ENCODE measurements at places on chromosomes 2 and 18.

DNA sequence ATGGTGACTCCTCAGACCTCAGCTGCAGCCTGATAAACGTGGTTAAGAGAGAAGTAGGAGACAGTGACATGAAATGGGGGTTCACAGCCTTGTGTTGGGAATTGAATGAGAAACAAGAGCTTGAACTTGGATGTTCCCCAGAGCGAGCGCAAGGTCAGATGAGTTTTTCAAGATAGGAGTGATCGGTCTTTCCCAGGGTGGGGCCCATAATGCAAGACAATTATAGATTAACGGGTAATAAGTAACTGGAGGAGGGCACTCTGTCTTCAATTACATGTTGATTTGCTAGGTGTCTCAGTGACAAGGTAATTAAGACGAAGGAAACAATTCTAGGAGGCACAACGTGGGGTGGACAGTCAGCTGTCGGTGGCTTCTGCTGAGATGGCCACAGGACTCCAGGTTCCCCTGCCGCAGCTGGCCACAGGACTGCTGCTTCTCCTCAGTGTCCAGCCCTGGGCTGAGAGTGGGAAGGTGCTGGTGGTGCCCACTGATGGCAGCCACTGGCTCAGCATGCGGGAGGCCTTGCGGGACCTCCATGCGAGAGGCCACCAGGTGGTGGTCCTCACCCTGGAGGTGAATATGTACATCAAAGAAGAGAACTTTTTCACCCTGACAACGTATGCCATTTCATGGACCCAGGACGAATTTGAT, at the start of gene UGT1A5:
TSS of gene UGT1A5 (plus strand) at position 297 of the 651 bp plus-strand sequence. CDS start at position 382, 85 bp downstream.
- DNase-seq, result no peak
- H3K36me3 ChIP-seq, result no peaks in the 10 kb centered on the region
- no peak within 1 kb of the TSS for H3K4me3 ChIP-seq

DNA sequence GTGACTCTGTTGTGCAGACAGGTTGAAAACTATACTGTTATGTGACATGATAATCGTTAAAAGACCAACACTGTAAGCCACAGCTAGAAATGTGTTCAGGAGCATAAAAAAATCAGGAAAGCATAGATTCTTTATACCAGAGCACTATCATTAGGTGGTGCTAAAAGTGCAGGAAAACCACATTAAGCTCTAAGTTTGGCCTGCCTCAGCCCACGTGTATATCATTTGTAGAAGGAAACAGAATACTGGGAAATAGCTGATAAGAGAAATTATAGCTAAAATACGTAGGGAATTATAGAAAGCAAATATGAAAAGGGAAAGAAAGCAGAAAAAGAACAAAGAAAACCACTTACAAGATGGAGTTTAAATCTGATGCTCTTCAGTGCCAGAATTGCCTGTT, 26.5 kb upstream of the C2orf74 start:
- peak; percentile 43 for DNase-seq
- no peaks in the 10 kb centered on the region for H3K4me1 ChIP-seq
- no peak overlapping the region for H3K4me3 ChIP-seq

GRCh38 chr2:162038725-162039124, 35.3 kb downstream of the DPP4 start:
- H3K4me3 ChIP-seq, result no peak overlapping the region
- no peak overlapping the region for H3K27ac ChIP-seq
- no peaks in the 10 kb centered on the region for H3K36me3 ChIP-seq
- no peaks in the 10 kb centered on the region for H3K4me1 ChIP-seq
- no peaks in the 10 kb centered on the region for H3K27me3 ChIP-seq
- no peak for DNase-seq

GRCh38 chr2:215826376-215826775, 187.0 kb downstream of the MREG start:
- no peak for DNase-seq
- no peak overlapping the region for H3K4me3 ChIP-seq
- no peaks in the 10 kb centered on the region for H3K27me3 ChIP-seq
- H3K4me1 ChIP-seq, result peaks cover 3% of the 10 kb centered on the region
- H3K36me3 ChIP-seq, result no peaks in the 10 kb centered on the region
- H3K27ac ChIP-seq, result no peak overlapping the region

DNA sequence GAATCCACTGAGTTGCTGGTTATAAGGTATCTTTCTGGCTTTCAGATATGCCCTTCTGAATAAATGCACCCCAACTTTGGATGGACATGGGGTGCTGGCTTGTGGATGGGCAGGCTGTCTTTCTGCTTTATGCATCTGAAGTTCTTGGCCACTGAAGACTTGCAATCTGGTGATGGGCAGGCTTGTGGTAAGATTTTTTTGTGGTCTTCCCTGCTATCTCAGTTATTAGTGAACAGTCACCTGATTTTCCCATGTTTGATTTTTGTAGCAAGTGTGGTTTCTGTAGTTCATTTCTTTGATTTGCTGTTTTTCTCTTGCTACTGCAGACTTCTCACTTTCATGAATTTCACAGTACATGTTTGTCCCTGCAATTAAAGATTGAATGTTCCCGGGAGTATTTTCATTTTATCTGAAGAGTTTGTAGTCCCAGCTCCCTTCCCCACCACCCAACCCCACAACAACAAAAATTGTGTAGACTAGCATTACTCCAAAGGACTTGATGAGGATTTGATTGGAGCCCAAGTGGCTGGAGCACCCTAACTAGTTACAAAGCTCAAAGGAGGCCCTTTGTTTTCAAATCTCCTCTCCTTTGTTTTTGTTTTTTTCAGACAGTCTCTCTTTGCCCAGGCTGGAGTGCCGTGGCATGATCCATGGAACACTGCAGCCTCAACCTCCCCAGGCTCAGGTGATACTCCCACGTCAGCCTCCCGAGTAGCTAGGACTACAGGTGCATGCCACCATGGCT, 63.6 kb upstream of the MGAT5 start:
- no peak overlapping the region for H3K27ac ChIP-seq
- H3K36me3 ChIP-seq, result no peaks in the 10 kb centered on the region
- peaks cover 2% of the 10 kb centered on the region for H3K4me1 ChIP-seq
- H3K4me3 ChIP-seq, result no peak overlapping the region
- DNase-seq, result no peak
- H3K27me3 ChIP-seq, result no peaks in the 10 kb centered on the region

DNA sequence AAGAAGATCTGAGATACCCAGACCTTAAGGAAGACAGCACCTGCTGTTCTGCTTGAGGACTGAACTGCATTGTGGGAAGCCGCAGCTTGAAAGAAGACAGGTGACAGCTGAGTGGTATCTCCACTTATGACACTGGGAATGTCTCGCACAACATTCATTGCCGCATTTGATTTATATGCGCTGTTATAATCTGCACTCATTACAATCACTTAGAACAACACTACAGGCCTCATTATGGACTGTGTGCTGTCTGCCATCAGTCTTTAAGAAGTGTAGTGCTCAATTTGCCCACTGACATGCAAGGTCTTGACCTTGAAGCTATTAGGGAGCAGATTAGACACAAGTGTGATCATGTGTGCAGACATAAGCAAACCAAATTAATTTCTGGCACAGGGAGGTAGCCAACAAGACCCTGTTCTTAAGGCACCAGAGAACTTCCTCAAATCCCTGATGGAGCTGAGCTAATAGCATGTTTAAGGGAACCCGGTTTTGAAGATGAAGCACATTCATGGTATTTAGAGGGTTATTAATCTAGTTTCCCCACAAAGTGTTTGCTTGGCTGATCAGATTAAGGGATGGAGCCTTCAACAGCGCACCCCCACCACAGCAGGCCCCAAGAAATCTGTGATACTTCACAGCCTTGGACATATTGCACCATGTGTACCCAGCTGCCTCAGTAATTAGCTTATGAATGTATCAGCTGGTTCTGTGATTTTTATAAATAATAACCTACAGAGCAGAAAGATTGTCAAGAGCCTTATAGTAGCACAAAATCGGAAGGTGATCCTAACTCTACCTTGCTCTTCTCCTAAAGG, 146.8 kb downstream of the SATB2 start:
- no peaks in the 10 kb centered on the region for H3K4me1 ChIP-seq
- 0 out of 2 replicates have a peak, but pooled peaks cover 5% of the 10 kb centered on the region for H3K27me3 ChIP-seq
- no peak overlapping the region for H3K27ac ChIP-seq
- H3K36me3 ChIP-seq, result no peaks in the 10 kb centered on the region
- no peak overlapping the region for H3K4me3 ChIP-seq
- no peak for DNase-seq

DNA sequence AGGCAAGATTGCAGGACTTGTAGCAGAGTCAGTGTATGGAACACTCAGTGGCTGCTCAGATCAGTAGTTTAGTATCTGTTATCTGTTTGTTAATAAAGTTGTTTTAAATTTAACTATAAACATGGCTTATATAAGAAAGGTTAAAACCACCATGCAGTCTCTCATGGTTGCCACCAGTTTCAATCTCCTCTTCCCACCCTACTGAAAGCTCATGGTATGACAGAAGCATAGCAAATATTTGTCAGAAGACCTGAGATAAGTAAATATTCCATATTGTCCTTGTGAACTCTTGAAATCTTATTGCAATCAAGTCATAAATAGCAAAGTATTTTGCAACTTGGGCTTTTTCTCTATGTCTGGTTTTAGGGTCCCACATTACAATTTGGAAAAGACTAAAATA, 2.1 kb upstream of the COL5A2 start:
- no peaks in the 10 kb centered on the region for H3K27me3 ChIP-seq
- H3K36me3 ChIP-seq, result no peaks in the 10 kb centered on the region
- H3K4me3 ChIP-seq, result no peak overlapping the region
- no peaks in the 10 kb centered on the region for H3K4me1 ChIP-seq
- H3K27ac ChIP-seq, result no peak overlapping the region
- DNase-seq, result no peak

DNA sequence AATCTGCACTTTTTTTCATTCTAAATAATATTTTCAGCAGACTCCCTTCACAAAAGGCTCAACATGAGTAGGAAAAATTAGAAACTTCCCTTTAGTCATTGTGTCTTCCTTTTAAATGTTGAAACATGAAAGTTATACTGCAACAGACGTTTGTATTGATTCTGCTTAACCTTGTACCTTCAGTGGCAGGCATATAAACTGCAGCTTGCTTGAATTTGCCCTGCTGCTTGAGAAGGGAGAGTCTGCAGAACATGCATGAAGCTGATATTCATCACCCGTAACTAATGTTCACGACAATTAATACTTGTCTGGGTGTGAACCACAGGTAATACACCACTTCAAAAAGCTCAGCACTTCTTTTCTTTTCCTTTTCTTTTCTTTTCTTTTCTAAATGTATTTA, 294.7 kb upstream of the LRP1B start:
- H3K4me3 ChIP-seq, result peak overlapping the region; percentile 40
- H3K36me3 ChIP-seq, result no peaks in the 10 kb centered on the region
- no peaks in the 10 kb centered on the region for H3K27me3 ChIP-seq
- H3K4me1 ChIP-seq, result no peaks in the 10 kb centered on the region
- H3K27ac ChIP-seq, result no peak overlapping the region
- peak; percentile 16 for DNase-seq

DNA sequence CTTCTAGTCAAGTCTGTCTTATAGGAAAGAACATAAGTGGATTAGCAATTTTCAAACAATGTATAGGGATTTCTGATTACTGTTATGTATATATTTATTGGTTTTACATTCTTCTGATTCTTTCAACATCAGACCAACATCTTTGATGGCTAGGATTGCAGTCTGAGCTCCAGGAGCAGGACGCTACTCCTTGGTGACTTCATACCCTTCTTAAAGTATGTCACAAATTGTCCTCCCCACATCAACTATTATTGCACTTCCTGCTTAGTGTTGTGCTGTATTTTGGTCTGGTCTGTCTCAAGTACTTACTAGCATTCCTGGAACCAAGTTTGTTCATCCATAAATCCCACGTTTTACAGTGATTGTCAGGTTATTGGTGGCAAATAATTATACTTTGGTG, 49.0 kb downstream of the MAP2 start:
- no peaks in the 10 kb centered on the region for H3K27me3 ChIP-seq
- no peak overlapping the region for H3K4me3 ChIP-seq
- no peaks in the 10 kb centered on the region for H3K36me3 ChIP-seq
- H3K27ac ChIP-seq, result no peak overlapping the region
- H3K4me1 ChIP-seq, result peaks cover 7% of the 10 kb centered on the region

- no peaks in the 10 kb centered on the region for H3K4me1 ChIP-seq
- H3K36me3 ChIP-seq, result no peaks in the 10 kb centered on the region
- DNase-seq, result no peak
Measured at GRCh38 chr2:120817136-120817955, 81.7 kb downstream of the GLI2 start.

GRCh38 chr2:46858702-46859090, 56.9 kb downstream of the MCFD2 start:
- peaks cover 17% of the 10 kb centered on the region for H3K4me1 ChIP-seq
- H3K27ac ChIP-seq, result no peak overlapping the region
- no peaks in the 10 kb centered on the region for H3K27me3 ChIP-seq
- no peaks in the 10 kb centered on the region for H3K36me3 ChIP-seq

DNA sequence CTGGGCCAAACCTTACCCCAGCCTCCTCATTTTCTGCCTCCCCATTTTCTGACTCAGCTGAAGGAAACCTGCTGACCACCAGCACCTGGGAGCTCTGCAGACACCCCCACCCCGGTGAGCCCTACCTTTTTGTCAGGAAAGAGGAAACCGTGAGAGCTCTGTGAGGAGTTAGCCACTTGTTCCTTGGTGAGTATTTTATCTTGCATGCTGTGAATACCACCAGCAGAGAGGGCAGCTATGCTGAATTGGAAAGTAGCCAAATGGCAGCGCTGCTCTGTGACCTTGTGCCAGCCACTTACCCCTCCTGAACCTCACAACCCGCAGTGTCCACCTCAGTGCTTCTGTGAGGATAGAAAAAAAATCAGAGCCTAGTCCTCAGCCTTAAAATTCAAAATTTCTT, 2.5 kb downstream of the MPPE1 start:
- peaks cover 3% of the 10 kb centered on the region for H3K36me3 ChIP-seq
- H3K27me3 ChIP-seq, result no peaks in the 10 kb centered on the region
- DNase-seq, result no peak
- no peak overlapping the region for H3K4me3 ChIP-seq
- H3K27ac ChIP-seq, result no peak overlapping the region

- no peaks in the 10 kb centered on the region for H3K4me1 ChIP-seq
- H3K4me3 ChIP-seq, result no peak overlapping the region
- H3K36me3 ChIP-seq, result no peaks in the 10 kb centered on the region
- no peaks in the 10 kb centered on the region for H3K27me3 ChIP-seq
- H3K27ac ChIP-seq, result no peak overlapping the region
Measured at GRCh38 chr2:120819720-120820210, 84.1 kb downstream of the GLI2 start.

DNA sequence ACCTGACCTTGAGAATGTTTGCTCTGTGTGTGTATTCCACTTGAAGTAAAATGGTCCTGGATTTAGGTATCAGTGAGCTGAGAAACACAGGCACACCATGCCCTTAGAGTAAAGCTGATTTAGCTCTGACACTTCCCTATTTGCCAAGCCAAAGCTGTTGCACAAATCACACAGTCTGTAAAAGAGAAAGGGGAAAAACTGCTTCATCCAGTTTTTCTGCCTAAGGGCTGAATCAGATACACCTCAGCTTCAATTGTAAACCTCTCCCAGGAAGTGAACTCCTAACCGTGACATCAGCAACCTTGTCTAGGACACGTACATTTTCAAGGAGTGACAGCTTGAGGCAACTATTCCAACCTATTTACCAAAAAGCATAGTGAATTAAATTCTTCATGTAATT, 150.4 kb downstream of the NR4A2 start:
- no peak overlapping the region for H3K4me3 ChIP-seq
- no peaks in the 10 kb centered on the region for H3K36me3 ChIP-seq
- no peak overlapping the region for H3K27ac ChIP-seq
- H3K27me3 ChIP-seq, result no peaks in the 10 kb centered on the region
- DNase-seq, result no peak
- H3K4me1 ChIP-seq, result no peaks in the 10 kb centered on the region

- peaks cover 13% of the 10 kb centered on the region for H3K36me3 ChIP-seq
- H3K4me1 ChIP-seq, result peaks cover 11% of the 10 kb centered on the region
- DNase-seq, result no peak
- no peak overlapping the region for H3K27ac ChIP-seq
- H3K27me3 ChIP-seq, result no peaks in the 10 kb centered on the region
Measured at GRCh38 chr2:237633061-237633561, 5.7 kb downstream of the LRRFIP1 start.

GRCh38 chr2:171158790-171159371, 1.8 kb downstream of the TLK1 start:
- H3K36me3 ChIP-seq, result no peaks in the 10 kb centered on the region
- H3K27me3 ChIP-seq, result no peaks in the 10 kb centered on the region
- peaks cover 4% of the 10 kb centered on the region for H3K4me1 ChIP-seq
- peak; percentile 27 for DNase-seq
- H3K27ac ChIP-seq, result peak overlapping the region; percentile 90
